ENCODE measurements at places on chromosomes 16 and 17. TPM values are rescaled to one million over a fixed set of nuclear protein-coding genes. Genes with fewer than 3 reads are reported as not detected.

- DNase-seq, result no peak
These were observed 26.3 kb upstream of the ATP2A3 start for GRCh38 chr17:3990386-3991127.

- no peak for DNase-seq
These were observed 3.8 kb upstream of the NEUROD2 start for GRCh38 chr17:39611401-39612112.

DNA sequence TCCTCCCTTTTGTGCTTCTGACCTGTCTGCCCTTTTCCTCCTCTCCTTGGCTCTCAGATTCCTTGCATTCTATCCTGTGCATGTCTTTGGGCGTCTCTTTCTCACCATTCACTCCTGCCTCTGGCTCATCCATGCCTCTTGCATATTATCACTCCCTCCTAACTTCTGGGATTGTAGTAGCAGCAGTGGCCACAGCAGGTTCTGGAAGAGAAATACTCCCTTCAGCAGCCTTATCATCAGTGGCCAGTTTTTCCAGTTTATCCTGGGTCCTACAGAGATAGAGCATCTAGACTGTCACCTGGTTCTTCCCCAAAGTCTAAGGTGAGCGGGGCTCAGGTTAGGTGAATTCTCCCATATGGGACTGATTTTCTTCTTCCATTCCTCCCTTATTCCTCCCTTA lies 354.0 kb upstream of the CCL2 start:
- no peak for DNase-seq

GRCh38 chr16:84088695-84089395 lies 27.9 kb downstream of the MBTPS1 start:
- DNase-seq, result no peak

GRCh38 chr16:72783716-72784318 lies 264.1 kb downstream of the ZFHX3 start:
- DNase-seq, result no peak

- DNase-seq, result no peak
These were observed 100.5 kb downstream of the AIPL1 start for GRCh38 chr17:6334386-6334785.

The BCL6B gene
- 0.41 TPM for total RNA-seq

The AURKB gene
- 186 TPM for total RNA-seq

The TM4SF5 gene
- total RNA-seq, result not detected

Measured in neural crest cell (in vitro differentiated cells).